ENCODE measurements at places on chromosomes 2 and 18.

GRCh38 chr2:31693882-31694281 lies 113.1 kb upstream of the SRD5A2 start:
- no peak for DNase-seq

DNA sequence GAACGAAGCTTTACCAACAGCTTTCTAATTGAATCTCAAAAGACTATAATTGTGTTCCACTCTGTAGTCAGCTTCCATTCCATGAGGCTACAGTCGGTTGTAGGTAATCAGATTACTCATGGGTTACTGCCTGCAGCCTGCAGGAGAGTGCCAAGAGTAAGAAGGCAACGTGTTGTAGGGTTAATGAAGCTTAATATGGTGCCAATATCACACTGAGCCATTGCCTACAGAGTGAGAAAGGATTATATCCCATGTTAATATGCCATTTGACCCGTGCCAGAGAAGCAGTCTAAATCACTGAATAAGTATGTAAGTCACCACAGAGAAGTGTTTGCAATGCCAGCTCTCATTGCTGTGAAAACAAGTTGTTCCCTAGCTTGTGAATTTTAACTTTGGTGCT lies 734.5 kb upstream of the ACVR2A start:
- DNase-seq = no peak

- DNase-seq = no peak
Measured at GRCh38 chr2:232875256-232876121, 5.4 kb downstream of the SNORC start.

DNA sequence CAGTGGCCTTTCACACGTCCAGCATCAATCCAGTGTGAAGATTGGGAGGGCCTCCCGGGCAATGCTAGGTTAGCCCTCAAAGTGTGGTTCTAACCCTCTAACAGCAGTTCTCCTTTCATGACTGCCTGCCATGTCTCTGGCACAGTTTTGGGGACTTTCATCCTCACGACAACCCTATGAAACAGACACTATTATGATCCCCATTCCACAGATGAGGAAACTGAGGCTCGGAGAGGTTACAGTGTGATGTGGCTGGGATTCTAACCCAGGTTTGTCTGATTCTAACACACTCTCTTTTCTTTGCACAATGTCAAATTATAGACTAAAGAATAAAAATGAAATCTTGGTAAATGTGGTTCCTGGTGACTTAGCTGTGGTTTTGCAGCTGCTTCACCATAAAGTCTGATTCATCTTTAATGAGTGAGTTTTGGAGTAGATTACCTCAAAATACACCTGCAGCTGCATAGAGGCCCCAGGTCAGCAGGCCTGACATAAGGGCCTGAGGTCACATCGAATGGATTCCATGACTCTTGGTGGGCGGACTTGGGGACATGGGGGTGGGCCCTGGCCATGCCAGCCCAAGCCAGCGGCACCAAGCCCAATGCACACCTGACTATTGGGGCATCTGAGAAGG lies 214.4 kb downstream of the GLI2 start:
- peak; percentile 31 for DNase-seq

GRCh38 chr18:69717586-69717985 lies 230.1 kb downstream of the CD226 start:
- DNase-seq = no peak

DNA sequence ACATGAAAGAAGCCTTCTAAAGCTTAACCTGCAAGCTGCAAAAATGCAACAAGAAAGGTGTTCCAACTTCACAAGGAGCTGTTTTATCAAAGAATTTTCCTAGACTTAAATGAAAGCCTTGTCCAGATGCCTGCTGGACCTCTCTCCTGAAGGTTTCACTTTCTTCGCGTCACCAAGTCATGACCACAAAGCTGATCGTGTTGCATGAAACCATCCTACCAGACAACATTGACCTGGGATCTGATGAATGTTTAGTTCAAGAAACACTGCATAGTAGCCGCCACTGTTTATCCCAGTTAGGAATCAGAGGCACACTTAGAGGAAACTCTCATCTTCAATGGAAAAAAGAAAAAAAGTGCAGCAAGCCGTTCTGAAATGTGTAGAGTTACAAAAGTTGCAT lies 26.9 kb downstream of the PAX3 start:
- no peak for DNase-seq

GRCh38 chr18:62716619-62717168 lies 1.4 kb downstream of the PHLPP1 start:
- DNase-seq = no peak

DNA sequence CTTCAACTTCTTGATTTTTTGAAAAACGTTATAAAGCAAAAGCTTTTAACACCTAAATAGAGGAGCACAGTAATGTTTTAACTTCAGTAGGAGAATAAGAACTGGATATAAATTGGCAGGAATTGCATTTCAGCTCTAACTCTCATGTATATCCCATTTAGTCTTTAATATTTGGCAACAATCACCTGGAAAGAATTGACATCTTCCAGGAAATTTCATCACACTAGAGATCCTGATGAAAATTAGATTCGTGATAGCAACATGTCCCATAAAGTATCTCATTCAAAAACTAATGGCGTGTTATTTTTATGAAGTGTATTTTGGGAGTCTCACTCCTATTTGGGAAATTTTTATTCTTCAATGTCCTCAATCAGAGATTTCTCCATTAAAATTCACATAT lies 131.1 kb upstream of the DNAJC10 start:
- no peak for DNase-seq

- no peak for DNase-seq
Measured at GRCh38 chr2:136113209-136113971, 4.6 kb downstream of the CXCR4 start.

DNA sequence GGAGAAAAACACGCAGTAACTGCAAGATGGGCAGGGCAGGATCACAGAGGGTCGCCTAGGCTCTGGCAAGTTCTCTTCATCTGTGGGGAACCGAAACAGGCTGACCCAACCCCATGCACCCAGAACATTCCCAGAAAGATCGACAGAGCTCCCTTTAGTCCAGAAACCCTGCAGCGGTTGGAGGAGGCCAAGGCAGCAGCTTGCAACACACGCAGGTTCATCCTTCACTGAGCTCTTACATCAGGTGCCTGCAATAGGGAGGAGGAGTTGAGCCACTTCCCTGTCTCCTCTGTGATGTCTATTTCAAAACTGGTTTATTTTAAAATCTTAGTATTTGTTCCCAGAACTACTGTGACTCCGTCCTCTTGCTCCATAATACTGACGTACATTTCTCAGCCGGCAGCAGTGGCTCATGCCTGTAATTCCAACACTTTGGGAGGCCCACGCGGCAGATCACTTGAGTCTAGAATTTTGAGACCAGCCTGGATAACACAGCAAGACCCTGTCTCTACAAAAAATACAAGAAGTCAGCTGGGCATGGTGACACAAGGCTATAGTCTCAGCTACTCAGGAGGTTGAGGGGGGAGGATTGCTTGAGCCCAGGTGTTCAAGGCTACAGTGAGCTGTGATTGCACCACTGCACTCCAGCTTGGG lies 11.5 kb upstream of the SLC11A1 start:
- DNase-seq = no peak

DNA sequence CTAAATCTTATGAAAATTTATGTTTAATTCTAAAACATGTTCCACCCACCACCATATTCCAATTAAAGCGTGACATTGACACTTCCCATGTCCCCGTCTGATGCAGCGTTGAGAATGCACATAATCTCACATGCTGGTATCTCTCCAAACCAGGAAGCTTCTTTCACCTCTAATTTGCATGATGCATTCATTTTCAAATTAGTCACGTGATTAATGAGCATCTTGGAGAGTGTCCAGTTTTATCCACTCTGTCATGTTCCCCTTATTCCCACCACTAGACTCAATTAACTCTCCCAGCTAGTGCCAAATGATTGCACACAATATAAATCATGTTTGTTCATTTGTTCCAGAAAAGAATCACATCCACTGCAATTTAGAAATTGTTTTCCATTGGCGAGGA lies 105.8 kb downstream of the RIT2 start:
- no peak for DNase-seq

DNA sequence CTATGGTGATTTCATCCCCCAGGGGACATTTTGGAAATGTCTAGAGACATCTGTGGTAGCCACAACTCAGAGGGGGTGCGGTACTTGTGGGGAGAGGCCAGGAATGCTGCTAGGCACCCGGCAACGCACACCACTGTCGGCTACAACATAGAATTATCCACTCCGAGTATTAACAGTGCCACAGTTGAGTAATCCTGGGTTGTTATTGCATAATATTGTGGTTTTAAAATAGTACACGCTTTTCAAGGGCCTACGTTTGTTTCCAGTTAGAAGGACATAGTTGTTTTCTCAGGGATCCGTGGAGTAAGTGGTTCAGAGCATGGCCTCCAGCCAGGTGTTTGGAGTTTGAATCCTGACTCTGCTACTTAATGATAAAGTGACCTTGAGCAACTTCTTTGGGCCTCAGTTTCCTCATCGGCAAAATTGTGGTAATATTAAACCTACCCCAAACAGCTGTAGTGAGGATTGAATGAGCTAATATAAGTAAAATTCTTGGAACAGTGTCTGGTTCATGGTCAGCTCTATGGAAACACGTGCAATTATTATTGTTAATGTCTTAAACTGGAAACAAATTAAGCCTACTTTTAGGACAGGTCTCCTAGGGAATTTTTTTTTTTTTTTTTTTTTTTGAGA lies 24.5 kb downstream of the CYP27A1 start:
- DNase-seq = peak; percentile 95

DNA sequence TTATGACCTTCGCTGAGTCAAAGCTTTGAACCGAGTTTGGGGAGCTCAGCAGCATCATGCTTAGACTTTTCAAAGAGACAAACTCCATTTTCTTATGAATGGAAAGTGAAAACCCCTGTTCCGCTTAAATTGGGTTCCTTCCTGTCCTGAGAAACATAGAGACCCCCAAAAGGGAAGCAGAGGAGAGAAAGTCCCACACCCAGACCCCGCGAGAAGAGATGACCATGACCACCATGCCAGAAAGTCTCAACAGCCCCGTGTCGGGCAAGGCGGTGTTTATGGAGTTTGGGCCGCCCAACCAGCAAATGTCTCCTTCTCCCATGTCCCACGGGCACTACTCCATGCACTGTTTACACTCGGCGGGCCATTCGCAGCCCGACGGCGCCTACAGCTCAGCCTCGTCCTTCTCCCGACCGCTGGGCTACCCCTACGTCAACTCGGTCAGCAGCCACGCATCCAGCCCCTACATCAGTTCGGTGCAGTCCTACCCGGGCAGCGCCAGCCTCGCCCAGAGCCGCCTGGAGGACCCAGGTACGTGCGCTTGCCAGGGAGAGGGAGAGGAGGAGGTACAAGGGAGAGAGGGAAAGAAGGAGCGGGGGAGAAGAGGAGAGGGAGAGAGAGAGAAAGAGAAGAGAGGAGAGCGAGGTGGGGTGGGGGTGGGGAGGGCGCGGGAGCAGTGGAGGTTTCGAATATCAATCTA lies at the start of gene DLX1:
Gene DLX1 (plus strand): TSS at position 48 of the 700 bp plus-strand sequence. CDS start 171 bp downstream, at position 219.
- no peak for DNase-seq

GRCh38 chr2:27909901-27910300 lies 19.4 kb downstream of the BABAM2 start:
- no peak for DNase-seq

GRCh38 chr18:11310476-11311086 lies 161.2 kb upstream of the PIEZO2 start:
- peak; percentile 77 for DNase-seq

DNA sequence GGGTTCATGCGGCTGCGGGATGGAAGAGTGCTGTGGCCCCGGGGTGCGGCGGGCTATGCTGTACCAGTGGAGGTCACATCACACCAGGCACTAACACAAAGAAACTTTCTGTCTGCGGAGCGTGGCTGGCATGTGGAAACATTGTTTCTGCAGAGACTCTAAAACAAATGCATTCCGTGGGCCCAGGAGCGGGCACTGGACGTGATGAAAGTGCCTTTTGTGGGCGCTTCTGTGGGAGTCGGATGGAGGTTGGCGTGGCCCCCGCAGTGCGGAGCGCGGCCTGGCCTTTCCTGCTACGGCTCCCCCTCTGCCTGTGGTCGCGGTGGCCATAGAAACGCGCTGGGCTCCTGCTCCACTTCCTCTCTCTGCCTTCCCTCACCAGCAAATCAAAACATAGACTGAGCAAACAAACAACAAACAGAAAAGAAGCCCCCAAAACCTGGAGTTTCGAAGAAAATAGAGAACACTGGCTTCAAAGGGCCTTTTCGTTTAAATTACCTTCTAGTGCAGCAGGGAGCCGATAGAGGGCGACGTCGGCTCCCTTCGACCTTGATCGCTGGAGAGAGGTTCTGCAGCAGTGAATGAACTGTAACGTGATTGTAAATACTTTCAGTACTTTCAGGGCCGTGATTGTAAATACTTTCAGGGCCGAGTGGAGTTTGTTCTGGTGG lies 51.4 kb downstream of the KIF5C start:
- DNase-seq = no peak

GRCh38 chr2:133518700-133519344 lies 49.4 kb downstream of the NCKAP5 start:
- no peak for DNase-seq

DNA sequence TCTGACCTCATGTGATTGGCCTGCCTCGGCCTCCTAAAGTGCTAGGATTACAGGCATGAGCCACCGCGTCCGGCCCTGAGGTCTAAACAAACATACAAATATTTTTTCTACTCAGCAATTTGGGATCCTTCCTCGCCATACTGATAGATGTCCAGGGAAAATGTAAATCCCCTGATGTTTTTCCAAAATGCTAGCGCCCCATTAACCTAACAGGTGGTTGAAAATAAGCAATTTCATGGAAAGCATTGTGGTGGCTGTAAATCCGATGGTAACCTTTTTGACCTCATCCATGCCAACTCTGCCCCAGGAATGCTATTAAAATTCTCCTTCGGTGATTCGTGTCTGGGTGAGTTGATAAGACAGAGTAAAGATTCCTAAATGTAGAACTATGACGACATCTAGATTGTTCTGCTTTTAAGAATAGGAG lies 19.3 kb downstream of the GEMIN6 start:
- DNase-seq = peak; percentile 97

Data from A172 (cell line).